ENCODE measurements at places on chromosomes 4 and X.

- DNase-seq = no peak
Observed at GRCh38 chr4:40152637-40153036, 44.2 kb upstream of the RHOH start.

GRCh38 chr4:86036736-86037135 is 323.1 kb downstream of the MAPK10 start:
- DNase-seq = peak; percentile 25

DNA sequence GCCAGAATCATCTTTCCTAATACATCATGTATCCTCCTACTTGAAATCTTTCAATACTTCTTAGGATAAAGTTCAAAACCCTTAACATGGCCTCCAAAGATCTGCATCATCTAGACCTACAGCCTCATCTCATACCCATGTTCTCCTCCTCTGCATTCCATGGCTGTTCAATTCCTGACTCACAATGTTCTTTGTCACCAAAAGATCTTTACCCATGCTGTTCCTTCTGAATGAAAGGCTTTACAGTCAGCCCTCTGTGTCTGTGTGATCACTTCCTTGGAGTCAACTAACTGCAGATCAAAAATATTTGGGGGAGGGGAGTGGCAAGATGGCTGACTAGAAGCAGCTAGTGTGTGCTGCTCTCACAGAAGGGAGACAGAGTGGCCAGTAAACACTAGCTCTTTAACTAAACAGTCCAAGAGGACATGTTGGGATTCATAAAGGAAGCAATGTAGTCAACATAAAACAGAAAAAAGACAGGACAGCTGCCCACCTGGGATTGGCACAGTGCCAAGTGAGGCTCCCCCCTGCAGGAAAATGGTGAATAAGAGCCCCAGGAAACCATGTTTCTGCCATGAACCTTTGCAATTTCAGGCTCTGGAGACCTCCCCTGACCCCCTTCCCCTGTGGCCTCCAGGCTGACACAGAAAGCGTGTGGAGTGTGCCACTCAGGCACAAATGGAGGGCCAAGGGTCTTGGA is 31.9 kb downstream of the CBR4 start:
- no peak for DNase-seq

- DNase-seq = peak; percentile 94
Observed at GRCh38 chr4:73222466-73223257, 35.9 kb downstream of the ANKRD17 start.

DNA sequence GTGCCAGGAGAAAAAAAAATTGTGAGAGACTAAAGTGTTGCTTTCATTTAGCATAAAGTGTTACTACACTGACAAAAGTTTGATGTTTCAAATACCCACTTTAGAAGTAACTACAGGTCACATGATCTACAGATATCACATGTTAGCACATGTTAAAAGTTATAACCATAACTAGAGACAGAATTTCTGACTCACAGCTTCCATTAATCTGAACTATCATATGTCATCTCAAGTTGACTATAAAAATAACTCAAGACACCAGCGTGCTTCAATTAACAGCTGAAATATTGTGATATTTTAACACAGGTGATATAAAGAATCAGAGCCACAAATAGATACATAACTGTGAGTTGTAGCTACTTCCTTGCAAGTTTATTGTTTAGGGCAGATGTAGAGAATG is 591.5 kb upstream of the PITX2 start:
- no peak for DNase-seq

- no peak for DNase-seq
Observed at GRCh38 chrX:109920325-109920724, 82.6 kb upstream of the TMEM164 start.

DNA sequence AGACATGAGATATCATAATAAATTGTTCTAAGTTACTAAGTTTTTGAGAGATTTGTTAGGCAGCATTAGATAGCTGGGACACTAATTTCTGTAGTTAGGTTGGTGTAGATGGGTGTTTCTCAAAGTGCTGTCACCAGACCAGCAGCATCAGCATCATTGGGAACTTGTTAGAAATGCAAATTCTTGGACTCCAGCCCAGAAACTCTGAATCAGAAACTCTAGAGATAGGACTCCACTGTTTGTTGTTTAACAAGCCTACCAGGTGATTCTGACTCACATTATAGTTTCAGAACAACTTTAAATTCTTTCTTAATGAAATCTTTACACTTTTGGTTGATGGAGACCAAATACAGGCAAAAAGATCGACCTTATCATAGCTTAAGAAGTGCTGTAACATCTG is 173.7 kb downstream of the PABPC4L start:
- peak; percentile 89 for DNase-seq

- DNase-seq = peak; percentile 5
Observed at GRCh38 chr4:131091896-131092295, 1995.9 kb downstream of the C4orf33 start.

DNA sequence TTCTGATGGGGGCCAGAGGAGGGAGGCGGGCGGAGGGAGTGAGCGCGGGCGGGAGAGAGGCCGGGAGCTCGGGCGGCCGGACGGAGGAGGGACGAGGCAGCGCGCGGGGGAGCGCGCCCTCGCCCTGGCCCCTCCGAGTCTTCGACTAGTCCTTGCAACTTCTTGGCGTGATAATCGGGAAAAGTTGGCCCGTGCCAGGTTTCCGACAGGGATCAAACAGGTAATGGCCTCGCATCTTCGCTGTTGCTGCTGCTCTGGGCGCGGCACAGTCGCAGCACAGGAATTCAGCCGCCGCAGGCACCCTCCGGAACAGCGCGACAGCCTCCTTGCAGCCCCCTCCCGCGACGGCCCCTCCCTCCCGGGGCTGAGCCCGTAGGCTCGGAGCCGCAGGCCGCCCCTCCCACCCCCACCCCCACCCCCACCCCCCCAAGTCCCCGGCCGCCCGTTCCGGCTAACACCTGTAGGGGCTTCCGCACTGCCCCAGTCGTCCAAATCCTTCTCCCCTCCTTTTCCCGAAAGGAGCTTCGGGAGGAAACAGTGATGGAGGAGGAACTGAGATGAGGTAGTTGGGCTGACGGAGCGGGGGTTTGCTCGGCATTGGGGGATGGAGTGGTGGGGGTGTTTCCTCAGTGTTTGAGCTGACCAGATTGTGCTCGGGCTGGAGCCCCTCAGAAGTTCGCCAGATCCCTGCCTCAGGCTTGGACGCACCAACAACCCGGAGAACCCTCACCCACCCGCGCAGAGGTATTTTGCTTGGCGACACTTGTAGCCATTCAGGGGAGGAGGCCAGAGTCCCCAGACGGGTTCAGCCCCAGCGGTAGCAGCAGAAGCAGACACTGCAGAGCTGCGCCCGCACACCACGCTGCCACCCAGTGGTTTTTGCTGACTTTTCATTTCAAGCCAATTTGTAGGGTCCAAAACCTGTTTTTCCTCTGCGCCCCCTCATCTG is at the start of gene FGF13:
Gene FGF13, minus strand, starts transcription at position 319 of the 949 bp plus-strand sequence. CDS start 714 bp downstream, outside the sequence.
- no peak for DNase-seq

DNA sequence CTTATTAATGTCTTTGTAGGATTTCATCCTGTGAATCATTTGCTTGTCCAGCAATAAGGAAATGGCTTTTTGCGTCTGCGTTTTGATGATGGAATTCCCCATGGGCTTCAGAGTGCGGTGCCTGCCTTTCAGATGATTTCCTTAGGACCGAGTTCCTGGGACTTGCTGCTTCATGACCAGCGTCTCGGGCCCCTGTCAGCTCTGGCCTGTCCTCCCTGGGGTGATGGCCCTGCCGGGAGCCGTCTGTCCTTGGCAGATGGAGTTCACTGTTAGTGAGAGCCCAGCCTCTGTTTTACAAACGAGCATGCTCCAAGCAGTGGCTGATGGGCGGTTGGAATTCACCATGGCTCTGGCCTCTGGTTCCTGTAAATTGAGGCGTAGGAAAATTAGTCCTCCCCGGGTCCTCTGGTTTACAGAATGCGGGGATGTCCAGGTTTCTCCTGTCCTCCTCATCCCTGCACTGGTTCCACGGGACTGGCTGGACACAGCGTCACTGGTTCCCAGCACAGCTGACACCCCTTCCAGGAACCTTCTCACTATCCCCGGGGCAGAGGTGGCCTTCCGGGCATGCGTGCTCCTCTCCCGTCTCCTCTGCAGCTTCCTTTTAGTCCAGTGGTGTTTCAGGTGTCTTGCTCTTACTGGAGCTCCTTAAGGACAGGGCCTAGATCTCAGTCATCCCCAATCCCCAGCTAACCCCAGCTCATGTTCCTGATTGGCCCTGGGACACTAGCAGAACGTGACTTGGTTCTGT is 34.9 kb downstream of the TBC1D14 start:
- DNase-seq = no peak

GRCh38 chr4:100075486-100076270 is 114.6 kb downstream of the DDIT4L start:
- DNase-seq = no peak

DNA sequence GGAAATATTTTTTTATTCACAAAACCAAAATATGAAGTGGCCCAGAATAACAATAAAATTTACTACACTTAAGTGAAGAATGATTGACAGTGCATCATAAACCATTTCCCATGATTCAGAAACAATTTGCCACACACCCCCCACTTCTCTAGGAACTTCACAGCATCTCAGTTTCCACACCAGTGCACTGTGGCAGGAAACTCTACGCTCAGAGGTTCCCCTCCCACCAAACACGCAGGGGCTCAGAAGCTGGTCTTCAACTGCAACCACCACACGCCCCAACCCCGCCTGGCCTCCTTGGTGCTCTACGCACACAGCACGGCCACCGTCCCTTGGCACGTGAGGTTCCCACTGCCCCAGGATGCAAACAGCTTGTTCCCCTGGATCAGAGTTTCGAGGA is 63.7 kb downstream of the ZFYVE28 start:
- DNase-seq = no peak

DNA sequence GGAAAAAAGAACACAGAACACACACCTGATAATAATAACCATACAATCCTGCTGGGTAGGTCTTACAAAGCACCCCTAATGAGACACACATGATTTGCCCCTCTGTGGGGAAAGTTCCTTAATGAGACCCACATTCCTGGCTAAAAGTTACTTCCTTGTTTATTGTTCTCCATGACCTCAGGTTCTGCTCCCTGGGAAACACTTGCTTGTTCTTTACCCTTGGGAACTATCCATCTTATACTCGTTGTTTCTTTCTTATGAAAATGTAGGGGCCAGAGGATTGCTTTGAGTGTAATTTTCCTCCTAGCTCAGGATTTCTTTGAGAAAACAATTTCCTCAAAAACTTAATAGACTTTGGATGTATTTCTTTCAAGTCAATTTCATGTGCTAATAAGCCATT is 52.1 kb upstream of the PCDH10 start:
- DNase-seq = no peak

DNA sequence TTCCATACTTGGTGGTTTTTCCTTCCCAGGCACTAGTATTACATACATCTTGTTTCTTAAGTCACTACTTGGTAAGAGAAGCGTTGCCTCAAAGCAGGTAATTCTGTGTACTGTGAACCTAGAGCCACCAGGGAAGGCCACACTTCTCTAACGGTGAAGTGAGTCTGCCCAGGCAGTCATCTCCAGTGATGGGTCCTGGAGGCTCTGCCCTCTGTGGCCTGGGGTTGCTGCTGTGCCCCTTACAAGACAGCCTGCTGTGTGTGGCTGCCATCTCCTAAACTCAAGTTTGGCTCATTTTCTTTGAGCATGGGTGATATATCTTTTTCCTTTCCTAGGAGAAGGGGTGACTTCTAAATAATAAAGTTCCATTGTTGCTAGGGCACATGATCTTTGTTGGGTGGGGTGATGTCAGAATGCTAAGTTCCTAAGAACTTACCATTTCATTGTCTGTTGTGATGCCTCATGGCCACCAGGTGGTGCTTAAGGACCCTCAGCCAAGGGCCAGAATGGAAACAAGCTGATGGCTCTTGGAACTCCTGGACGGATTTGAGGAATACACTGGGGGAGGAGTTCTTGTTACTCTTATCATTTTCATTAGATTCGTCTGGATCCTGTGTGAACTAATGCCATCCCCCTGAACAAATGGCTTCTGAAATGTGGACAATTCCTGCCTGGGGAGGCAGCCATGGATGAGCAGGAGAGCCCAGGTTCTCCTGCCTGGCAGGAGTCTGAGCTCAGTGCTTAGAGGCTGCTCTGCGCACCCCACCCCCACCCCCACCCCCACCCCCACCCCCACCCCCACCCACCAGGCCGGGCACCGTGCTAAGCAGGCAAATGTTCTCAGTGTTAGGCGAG is 41.1 kb upstream of the WDR1 start:
- peak; percentile 28 for DNase-seq

DNA sequence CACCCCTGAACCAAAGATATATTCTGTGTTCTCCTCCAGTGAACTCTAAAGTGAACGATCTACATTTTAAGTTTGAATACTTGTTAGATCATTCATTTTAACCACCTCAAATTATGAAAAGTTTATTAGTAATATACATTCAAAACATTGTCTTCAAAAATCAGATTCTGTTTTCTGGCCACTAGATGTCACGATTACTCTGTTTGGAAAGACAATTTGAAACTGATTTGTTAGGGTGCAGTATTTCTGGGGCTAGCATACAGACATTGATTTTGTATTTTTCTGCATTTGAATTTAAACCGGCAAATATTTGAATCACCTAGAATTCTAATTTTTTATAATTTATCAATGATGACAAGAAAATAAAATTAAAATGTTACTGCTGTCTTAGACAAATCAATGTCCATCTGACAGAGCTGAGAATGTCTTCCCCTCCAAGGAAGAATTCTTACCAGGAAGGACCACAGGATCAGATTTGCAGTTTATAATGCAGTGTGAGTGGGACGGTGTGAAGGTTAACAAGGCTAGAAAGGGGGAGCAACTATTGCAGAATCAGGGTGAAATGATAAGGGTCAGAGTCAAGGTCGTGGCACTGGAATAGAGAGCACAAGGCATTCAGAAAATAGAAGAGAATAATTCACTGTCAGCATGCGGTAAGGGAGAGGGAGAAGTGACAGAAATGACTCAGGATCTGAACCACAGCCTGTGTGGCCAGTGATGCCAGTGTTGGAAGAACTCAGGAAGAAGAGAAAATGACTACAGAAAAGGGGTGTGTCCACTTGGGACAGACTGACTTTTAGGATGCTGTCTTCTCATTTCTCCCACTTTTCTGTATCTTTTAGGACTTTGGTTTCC is 91.6 kb downstream of the ANXA10 start:
- no peak for DNase-seq

GRCh38 chrX:18098763-18099162 is 121.9 kb downstream of the BEND2 start:
- no peak for DNase-seq

DNA sequence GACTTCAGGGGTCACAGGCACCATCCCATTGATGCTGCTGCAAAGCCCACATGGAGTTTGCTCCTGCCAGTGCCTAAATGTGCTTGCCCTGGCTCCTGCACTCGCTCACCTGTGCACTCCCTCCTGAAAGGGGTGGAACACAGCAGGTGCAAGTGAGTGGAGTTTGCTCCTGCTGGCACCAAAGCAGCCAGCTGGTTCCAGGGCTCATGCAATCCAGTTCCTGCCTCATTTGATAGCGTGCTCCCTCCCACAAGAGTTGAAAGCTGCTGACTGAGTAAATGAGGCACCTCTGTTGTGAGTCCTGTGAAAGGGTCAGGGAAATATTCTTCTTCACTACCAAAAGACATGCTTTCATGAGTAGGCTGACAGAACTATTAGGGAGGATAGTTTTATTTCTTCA is 30.5 kb downstream of the CXCL8 start:
- DNase-seq = no peak

GRCh38 chr4:39308611-39309010 is 57.6 kb downstream of the RFC1 start:
- no peak for DNase-seq
